Activated T-helper 1 cell treated with anti-CD3 and anti-CD28 coated beads, Interleukin-2, amount 50 U/mL, for 16 hours (primary cell): ENCODE measurements at places on chromosomes 2 and 18.

DNA sequence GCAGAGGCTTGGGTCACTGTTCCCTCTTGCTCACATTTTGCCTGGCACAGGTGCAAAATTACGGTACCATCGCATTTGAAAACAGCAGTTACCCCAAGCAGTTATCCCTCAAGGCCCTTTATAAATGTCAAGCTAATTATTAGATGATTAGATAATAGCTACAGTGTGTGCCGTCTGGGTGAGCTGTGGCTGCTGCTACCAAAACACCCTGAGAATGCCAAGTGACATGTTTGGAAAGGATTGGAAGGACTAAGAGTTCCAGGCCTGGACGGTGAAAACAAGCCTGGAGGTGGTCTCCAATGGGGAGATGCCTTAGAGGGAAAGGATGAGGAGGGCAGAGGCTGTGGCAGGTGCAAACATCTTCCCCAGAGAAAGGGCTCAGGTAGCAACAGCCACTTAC lies 120.6 kb downstream of the CAPN13 start:
- no peak for DNase-seq

DNA sequence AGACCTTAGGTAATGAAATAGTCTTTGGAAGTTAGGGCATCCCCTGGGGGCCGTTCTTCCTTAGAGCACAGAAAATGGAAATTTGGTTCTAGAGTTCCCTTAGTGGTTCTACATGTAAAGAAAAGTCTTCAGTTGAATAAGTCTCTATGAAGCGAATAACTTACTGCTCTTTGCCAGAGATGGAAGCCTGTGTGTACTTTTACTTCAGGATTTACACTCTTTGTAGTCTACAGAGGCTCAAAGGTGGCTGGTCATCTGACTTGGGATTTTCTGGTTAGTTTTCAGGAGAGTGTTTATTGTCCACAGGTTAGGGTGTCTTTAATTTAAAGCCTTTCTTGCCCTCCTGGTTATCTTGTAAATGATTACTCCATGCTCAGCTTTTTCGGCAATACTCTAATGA lies 210.6 kb downstream of the ZNF521 start:
- no peak for DNase-seq

- no peak for DNase-seq
These were observed 85.4 kb downstream of the NCKAP1 start for GRCh38 chr2:182952741-182953450.

DNA sequence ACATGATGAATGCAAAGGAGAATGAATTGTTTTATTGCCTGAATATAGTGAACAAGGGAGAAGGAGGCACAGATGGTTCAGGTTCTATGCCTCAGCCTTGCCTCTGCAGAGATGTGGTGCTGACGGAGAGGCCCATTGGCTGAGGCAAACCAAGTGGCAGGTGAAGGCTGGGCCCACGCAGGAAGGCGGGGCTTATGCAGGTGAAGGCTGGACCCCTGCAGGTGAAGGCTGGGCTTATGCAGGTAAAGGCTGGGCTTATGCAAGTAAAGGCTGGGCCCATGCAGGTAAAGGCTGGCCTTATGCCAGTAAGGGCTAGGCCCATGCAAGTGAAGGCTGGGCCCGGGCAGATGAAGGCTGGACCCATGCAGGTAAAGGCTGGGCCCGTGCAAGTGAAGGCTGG lies 414.7 kb downstream of the LRATD1 start:
- no peak for DNase-seq

GRCh38 chr2:203490391-203490790 lies 44.7 kb downstream of the RAPH1 start:
- no peak for DNase-seq

DNA sequence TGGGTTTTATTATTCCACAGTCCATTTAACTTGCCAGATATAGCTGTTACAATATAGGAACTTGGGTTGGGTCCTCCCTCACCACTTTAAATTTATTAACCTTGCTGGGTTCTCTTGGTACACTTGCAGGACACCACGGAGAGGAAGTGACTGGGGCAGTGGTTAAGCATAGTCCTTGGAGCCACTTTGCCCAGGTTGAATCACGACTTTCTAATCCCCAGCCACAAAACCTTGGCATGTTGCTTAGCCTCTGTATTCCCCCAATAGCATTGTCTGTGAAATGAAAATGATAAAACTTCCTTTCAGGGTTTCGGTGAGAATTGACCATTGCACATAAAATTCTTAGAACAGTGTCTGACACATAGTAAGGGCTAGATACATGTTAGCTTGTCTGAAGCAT lies 221.2 kb downstream of the IRS1 start:
- no peak for DNase-seq

DNA sequence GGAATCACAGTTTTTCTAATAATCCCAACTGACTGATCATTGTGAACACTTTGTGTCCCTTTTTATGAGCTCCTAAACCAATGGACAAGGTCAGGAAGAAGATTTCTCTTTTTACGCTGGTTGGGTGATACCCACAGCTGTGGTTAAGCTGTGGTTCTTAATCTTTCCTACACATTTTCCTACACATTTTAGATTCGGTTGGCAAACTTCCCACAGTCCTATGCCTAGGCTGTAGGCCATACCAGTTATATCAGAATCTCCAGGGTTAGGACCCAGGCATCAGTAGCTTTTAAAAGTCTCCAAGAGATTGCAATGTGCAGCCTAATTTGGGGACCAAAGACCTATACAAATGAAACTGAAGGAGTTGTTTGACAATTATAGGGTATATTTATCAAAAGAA lies 203.0 kb downstream of the SP3 start:
- DNase-seq, result no peak

GRCh38 chr2:11829947-11830707 lies 83.7 kb downstream of the LPIN1 start:
- DNase-seq, result peak; percentile 17

- no peak for DNase-seq
These were observed 181.4 kb downstream of the FAM210A start for GRCh38 chr18:13544953-13545352.

- DNase-seq, result no peak
These were observed 89.0 kb downstream of the SEMA4F start for GRCh38 chr2:74743039-74743438.

GRCh38 chr2:143209570-143210445 lies 80.6 kb downstream of the ARHGAP15 start:
- no peak for DNase-seq

DNA sequence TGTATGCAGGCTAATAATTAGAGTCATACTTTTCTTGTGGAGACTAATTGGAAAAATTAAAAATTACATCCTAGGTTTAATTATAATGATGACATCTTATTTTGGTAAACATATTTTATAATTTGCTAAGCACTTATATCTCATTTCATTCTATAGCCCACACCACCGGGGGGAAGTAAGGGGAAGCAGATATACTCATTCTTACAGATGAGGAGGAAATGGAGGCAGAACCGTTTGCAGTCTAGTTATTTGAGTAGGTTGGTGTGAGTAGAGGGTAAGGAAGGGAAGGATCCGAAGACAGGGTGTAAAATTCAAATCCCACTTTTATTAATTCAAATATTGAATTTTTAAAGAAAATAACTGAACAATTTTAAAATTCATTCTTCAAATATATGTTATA lies 3.7 kb downstream of the ITGAV start:
- DNase-seq, result no peak

DNA sequence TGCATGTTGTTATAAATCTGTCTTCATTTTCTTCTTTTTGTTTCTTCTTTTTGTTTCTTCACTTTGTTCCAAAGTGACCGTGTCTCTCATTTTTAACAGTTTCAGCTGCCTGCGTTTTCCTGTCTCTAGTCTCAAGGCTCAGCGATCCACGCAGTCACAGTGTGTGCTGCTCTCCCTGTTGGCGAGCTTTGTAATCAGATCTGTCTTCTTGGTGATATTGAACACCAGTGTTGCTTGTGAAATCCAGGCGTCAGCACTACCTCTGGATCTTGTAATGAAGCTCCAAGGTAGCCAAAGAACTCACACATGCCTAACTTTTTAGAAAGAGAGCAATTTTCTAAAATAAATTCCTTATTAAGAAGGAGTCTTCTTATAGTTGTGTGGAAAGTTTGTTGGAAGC lies 13.2 kb downstream of the SNTG2 start:
- no peak for DNase-seq

DNA sequence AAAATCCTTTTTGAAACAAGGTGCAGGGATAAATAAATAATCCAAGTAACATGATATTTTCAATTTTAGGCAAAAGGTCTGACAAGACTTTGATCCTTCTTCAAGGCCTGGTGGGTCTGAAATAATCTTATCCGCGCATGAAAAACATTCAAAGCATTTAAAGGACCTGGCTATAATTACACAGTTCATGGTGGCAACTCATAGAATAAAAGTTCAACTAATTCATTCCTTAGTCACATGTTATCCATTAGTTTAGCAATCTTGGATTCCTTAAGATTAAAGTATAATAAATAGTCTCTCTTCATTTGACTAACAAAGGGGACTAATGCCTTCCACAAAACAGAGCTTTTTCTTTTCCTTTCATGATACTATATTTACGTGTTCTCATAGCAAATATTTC lies 21.0 kb upstream of the SLC38A11 start:
- DNase-seq, result no peak

DNA sequence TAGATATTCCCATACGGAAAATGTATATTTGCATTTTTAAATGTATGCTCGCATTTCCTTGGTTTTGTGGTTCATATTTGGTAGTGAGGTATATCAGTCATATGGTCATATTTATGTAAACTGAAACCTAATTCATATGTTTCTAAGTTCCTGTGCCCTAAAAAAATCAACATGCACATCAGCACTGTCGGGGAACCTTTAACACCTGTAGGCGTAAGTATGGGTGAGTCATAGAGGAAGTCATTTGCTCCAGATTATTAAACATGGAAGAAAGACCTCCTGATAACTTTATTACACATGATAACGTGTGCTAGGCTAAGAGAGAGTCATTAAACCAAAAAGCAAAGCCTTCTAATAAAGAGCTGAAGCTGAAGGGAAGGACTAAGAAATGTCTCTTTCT lies 437.7 kb downstream of the NRXN1 start:
- DNase-seq, result no peak

DNA sequence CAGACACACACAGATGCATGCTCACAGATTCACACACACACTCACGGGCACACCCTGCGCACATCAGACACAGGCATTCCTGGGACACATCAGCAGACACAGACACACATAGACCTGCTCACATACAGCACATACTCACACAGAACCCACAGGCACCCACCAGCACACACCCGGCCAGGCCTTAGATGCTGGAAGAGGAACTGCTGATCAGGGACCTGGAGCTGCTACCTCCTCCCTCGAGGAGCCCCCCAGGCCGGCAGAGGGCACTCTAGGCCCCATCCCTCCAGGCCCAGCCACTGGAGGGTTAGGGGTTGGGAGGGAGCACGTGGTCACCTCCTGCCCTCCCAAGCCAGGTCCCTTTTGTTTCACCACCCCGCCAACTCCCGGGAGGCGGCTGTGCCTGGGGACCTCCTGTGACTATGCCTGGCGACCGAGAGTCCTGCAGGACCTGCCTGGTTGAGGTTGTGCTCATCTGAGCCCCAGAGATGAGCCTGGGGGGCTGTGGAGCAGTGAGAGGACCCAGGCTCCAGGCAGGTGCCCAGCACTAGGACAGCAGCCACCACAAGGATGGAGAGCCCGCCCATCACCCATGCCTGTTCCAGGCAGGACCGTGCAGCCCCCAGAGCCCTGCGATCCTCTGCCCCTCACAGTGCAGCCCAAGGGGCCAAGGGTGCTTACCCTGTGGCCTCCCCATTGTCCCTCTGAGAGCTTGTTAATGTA lies 21.0 kb upstream of the PTMA start:
- peak; percentile 41 for DNase-seq

- DNase-seq, result no peak
These were observed 17.1 kb downstream of the TMEM185B start for GRCh38 chr2:120206022-120206581.

DNA sequence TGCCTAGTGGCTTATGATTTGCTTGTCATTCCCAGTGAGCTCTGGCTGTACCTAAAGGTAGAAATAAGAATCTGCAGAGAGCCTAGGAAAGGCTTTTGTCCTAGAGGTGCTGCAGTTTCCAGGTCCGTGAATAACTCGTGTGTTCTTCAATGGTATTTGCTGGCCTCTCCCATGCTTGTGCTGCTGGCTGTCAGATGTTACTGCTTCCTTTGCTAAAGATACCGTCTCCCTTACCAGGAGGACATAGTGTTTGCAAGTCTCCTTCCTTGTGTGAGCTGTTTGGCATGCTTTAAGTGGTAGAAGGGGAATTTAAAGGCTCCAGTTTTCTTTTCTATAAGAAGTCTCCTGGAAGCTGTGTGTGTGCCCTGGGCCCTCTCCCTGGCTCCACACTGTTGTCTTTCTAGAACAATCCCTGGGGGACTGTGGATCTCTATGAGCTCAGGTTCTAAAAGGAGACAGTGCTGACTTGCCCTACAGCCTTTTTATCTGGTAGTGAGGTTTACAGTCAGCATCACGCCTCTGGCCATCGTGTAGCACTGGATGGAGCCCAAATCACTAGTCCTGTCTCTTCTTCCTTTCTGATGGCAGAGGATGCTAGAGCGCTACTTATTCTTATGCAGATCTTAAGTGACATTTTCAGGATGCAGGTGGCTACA lies 65.8 kb downstream of the RNF144A start:
- DNase-seq, result no peak

- DNase-seq, result no peak
These were observed 38.5 kb downstream of the KCTD18 start for GRCh38 chr2:200471324-200471848.

- no peak for DNase-seq
These were observed 221.6 kb upstream of the SP5 start for GRCh38 chr2:170493426-170494097.

- no peak for DNase-seq
These were observed 3.5 kb upstream of the INHBB start for GRCh38 chr2:120342446-120342845.

DNA sequence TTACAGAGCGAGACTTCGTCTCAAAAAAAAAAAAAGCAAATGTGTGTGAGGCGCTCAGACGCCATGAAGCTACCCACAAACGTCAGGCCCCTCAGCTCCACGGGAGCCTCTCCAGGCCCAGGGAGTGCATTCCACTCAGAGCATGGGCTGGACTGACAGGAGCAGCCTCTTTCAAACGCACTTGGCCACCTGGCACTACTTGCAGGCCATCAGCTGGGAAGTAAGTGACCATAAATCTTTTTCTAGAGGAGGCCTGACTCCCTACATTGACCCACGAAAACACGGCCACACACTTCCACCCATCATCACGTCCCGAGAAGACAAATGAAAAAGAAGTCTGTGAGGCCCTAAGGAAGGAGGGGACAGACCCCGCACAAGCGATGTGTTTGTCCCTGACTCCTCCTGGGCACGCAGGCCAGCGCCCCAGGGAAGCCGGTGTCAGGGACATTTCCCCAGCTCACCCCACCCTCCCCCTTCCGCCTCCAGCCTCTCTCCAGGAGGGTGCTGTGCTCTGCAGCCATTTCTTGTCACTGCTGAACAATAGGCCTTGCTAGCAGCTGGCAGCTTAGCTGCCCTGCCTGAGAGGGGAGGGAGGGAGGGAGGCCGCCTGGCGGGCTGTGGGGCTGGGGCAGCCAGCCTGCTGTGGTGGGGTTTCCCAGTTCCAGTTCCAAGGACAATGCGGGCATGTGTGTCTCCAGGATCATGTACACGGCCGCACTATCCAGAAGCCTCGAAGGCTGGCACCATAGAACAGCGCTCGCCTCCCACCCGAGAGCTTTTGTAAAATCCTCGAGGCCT lies 26.6 kb downstream of the SERTAD2 start:
- DNase-seq, result no peak
